ENCODE measurements at places on chromosomes 4 and X.

DNA sequence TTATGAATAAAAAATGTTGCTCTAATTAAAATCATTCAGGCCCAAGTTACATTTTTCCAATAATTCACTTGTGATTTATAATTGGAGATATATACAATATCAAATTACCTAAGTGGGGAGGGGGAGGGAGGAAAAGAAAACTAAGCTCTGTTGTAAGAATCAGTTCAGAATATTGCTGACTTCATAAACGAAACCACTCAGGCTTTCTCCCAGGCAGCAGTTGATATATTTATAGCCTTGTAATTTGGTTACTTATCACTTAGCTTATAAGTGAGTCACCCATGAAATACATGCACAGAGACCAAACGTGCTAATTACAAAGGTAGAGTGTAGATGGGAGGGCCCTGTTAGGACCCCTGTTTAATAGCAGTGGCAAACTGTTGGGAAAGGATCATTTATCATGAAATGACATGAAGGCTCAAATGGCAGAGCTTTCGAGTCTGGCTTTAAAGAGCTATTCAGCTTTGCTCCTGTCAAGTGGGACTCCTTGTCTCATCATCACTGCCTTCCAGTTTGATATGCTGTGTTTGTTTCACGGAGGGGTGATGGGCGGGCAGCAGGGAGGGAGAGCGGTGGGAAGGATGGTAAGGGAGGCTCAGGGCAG lies 105.6 kb upstream of the PGRMC2 start:
- DNase-seq = no peak
- H3K27me3 ChIP-seq = no peaks in the 10 kb centered on the region
- H3K36me3 ChIP-seq = no peaks in the 10 kb centered on the region

DNA sequence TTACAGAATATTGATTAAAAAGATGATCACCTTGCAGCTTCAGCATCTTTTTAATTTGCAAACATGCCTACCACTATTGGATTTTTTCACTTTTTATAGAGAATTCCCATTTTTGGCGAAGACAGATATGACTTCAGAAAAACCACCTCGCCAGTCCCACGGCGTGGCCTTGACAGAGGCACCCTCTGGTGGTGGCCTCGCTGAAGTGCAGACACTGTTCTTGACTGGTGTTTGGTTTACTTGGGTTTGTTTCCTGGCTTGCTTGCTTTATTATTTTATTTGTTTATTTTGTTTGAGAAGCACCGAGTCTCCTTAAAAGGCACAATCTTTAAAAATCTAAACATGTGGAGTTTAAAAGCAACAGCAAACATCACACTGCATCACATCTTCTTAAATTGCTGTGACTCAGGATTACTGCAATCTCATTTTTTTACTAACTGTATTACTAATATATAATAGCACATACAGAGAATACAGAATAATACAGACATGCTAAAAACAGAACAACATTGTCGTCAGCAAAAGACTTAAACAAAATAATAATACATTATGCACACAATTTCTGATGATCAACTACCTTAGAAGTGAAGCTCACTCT lies 13.1 kb upstream of the AMTN start:
- no peak overlapping the region for H3K4me3 ChIP-seq
- H3K4me1 ChIP-seq = no peaks in the 10 kb centered on the region
- H3K27ac ChIP-seq = no peak overlapping the region
- H3K36me3 ChIP-seq = no peaks in the 10 kb centered on the region
- no peaks in the 10 kb centered on the region for H3K27me3 ChIP-seq
- DNase-seq = peak; percentile 65

GRCh38 chr4:185323606-185324005 lies 72.1 kb downstream of the LRP2BP start:
- H3K4me3 ChIP-seq = no peak overlapping the region
- H3K36me3 ChIP-seq = no peaks in the 10 kb centered on the region
- no peak for DNase-seq
- H3K4me1 ChIP-seq = no peaks in the 10 kb centered on the region
- no peaks in the 10 kb centered on the region for H3K27me3 ChIP-seq

GRCh38 chr4:152994038-152994437 lies 57.9 kb downstream of the FHDC1 start:
- DNase-seq = no peak
- peaks cover 4% of the 10 kb centered on the region for H3K36me3 ChIP-seq
- peaks cover 35% of the 10 kb centered on the region for H3K4me1 ChIP-seq

- H3K27ac ChIP-seq = no peak overlapping the region
- H3K36me3 ChIP-seq = no peaks in the 10 kb centered on the region
- H3K4me3 ChIP-seq = no peak overlapping the region
- no peaks in the 10 kb centered on the region for H3K27me3 ChIP-seq
- peaks cover 20% of the 10 kb centered on the region for H3K4me1 ChIP-seq
Observed at GRCh38 chr4:90162566-90162965, 35.4 kb downstream of the CCSER1 start.

DNA sequence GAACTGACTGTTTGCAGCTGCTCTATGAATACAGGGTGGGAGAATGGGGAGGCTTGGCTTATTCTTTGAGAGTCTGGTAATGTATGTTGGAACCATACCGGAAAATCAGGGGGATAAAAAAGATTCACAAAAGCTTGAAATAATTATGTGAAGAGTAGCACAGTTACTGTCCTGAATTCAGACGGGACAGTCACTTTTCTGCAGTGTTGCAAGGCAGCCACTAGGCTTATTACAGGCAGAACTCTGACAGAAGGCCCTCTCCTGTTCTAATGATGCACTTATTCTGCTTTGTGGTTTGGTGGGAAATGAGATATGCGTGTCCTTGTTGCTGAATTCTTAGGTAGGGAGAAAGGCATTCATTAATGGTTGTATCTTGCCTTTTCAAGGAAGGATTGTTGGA lies 37.2 kb downstream of the GUCY1B1 start:
- no peak for DNase-seq
- no peaks in the 10 kb centered on the region for H3K36me3 ChIP-seq
- no peaks in the 10 kb centered on the region for H3K27me3 ChIP-seq
- no peak overlapping the region for H3K27ac ChIP-seq

DNA sequence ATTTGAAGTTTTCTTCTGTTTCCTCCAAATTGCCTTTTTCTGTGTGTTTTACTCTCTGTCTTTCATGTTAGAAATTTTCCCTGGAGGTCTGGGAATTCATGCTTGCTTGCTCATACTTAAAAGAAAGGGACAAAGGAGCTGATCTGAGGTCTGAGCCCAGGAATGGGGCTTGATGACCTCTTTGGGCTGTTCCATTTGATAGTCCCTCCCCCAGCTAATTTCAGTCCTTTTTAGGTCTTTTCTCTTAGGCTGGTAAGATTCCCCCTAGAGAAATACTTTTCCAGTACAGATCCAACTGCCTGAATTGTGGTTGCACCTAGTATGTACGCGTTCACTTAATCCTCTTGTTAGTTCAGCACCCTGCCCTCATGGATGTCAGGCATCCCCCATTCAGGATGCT lies 5.5 kb upstream of the PIGA start:
- H3K27ac ChIP-seq = no peak overlapping the region
- peaks cover 8% of the 10 kb centered on the region for H3K4me1 ChIP-seq
- H3K4me3 ChIP-seq = no peak overlapping the region
- H3K27me3 ChIP-seq = no peaks in the 10 kb centered on the region

GRCh38 chrX:9352243-9352642 lies 112.6 kb upstream of the TBL1X start:
- H3K4me3 ChIP-seq = peak overlapping the region; percentile 15
- peaks cover 29% of the 10 kb centered on the region for H3K4me1 ChIP-seq
- H3K27me3 ChIP-seq = no peaks in the 10 kb centered on the region
- no peak for DNase-seq
- H3K36me3 ChIP-seq = peaks cover 8% of the 10 kb centered on the region
- H3K27ac ChIP-seq = peak overlapping the region; percentile 93

- H3K27me3 ChIP-seq = no peaks in the 10 kb centered on the region
- H3K27ac ChIP-seq = no peak overlapping the region
- no peaks in the 10 kb centered on the region for H3K4me1 ChIP-seq
- H3K36me3 ChIP-seq = no peaks in the 10 kb centered on the region
- H3K4me3 ChIP-seq = no peak overlapping the region
- DNase-seq = no peak
Observed at GRCh38 chrX:108494406-108495090, 54.9 kb downstream of the COL4A5 start.

DNA sequence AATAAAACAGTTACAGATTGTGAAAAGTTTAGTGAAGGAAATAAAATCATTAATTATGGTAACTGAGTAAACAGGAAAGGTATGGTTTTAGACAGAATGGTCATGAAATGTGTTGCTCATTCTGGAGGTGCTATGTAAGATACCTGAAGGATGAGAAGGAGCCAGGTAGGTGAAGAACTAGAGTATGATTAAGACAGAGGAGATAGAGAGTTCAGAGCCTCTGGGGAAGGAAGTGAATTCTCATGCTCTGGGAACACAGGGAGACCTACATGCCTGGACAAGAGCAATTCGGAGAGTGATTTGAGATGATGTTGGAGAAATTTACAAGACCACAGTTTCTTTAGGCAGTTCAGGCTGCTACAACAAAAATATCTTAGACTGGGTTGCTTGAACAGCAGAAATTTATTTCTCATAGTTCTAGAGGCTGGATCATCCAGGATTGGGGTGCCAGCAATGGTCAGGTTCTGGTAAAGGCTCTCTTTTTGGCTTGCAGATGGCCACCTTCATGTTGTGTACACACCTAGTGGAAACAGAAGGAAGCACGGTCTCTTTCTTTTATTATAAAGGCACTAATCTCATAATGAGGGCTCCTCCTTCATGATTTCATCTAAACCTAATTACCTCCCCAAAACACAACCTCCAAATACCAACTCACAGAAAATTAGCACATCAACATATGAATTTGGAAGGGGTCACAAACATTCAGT lies 1416.1 kb downstream of the PCDH7 start:
- H3K27ac ChIP-seq = no peak overlapping the region
- no peak overlapping the region for H3K4me3 ChIP-seq
- DNase-seq = no peak

GRCh38 chr4:41475402-41475801 lies 62.6 kb upstream of the LIMCH1 start:
- H3K4me1 ChIP-seq = peaks cover 55% of the 10 kb centered on the region
- H3K4me3 ChIP-seq = no peak overlapping the region
- no peak for DNase-seq
- H3K27ac ChIP-seq = no peak overlapping the region
- H3K27me3 ChIP-seq = no peaks in the 10 kb centered on the region
- no peaks in the 10 kb centered on the region for H3K36me3 ChIP-seq

DNA sequence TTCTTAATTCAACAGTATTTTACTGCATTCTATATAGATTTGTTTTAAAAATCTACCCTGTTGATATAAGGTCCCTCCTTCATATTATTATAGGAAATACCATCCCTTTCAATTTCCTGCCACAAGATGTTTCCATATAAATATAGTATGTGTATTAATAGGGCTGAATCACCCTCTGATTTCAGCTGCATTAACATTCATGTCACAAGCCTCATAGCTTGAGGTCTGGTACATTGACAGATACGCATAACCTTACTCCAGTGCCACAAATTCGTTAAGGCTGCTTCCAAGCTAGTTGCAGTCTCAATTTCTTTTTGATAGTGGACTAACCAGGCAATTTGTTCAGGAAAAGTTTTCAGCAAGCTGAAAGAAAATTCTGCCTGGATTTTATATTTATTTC lies 128.4 kb downstream of the KLHL34 start:
- no peaks in the 10 kb centered on the region for H3K4me1 ChIP-seq
- no peak for DNase-seq
- H3K27ac ChIP-seq = no peak overlapping the region
- no peaks in the 10 kb centered on the region for H3K27me3 ChIP-seq

DNA sequence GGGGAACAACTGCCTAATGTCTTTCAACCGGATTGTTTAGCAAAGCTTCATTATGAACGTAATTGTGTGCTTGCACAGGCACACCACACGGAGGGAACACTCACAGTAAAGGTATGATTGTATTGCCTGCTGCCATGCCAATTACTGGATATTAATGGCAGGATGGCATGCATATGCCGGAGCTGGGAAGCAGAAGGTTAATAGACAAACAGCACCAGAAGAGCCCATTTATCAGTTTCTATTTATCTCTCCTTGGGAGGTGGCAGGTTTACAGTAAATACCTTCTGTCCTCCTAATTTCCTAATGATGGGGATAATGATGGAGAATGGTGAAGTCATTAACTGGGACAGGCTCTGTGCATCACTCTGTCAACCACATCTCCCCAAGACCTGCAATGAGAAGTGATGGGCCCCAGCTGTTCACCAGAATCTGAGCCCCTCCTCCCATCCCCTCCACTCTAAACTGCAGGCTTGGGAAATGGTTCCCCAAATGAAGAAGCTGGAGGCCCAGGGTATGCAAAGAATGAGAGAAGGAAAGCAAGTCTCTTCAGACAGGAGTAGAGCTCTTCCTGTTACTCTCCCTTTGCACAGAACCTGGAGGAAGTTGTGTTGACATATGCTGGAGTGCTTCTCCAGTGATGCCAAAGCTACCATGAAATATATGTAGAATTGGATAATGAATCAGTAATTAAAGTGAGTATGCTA lies 160.8 kb downstream of the NAA11 start:
- H3K27me3 ChIP-seq = no peaks in the 10 kb centered on the region
- no peaks in the 10 kb centered on the region for H3K36me3 ChIP-seq

- H3K27ac ChIP-seq = no peak overlapping the region
- DNase-seq = no peak
- no peaks in the 10 kb centered on the region for H3K27me3 ChIP-seq
- no peaks in the 10 kb centered on the region for H3K36me3 ChIP-seq
Observed at GRCh38 chr4:128249787-128250668, 37.6 kb downstream of the PGRMC2 start.

- peaks cover 5% of the 10 kb centered on the region for H3K36me3 ChIP-seq
- peaks cover 37% of the 10 kb centered on the region for H3K4me1 ChIP-seq
- no peak for DNase-seq
- no peaks in the 10 kb centered on the region for H3K27me3 ChIP-seq
- H3K4me3 ChIP-seq = peak overlapping the region; percentile 44
- peak overlapping the region; percentile 6 for H3K27ac ChIP-seq
Observed at GRCh38 chr4:68962868-68963267, 11.3 kb upstream of the UGT2A3 start.

GRCh38 chr4:129515356-129515755 lies 419.4 kb downstream of the C4orf33 start:
- no peak overlapping the region for H3K27ac ChIP-seq
- H3K36me3 ChIP-seq = no peaks in the 10 kb centered on the region
- DNase-seq = no peak
- H3K4me1 ChIP-seq = no peaks in the 10 kb centered on the region
- no peaks in the 10 kb centered on the region for H3K27me3 ChIP-seq
- H3K4me3 ChIP-seq = no peak overlapping the region

- no peak overlapping the region for H3K4me3 ChIP-seq
- no peaks in the 10 kb centered on the region for H3K36me3 ChIP-seq
- no peak for DNase-seq
- H3K27ac ChIP-seq = no peak overlapping the region
- H3K4me1 ChIP-seq = no peaks in the 10 kb centered on the region
Observed at GRCh38 chr4:186015212-186015817, 53.6 kb upstream of the TLR3 start.

GRCh38 chr4:85370400-85371032 lies 104.4 kb upstream of the ARHGAP24 start:
- H3K4me1 ChIP-seq = no peaks in the 10 kb centered on the region
- H3K27ac ChIP-seq = no peak overlapping the region
- H3K27me3 ChIP-seq = peaks cover 5% of the 10 kb centered on the region
- H3K4me3 ChIP-seq = no peak overlapping the region
- peak; percentile 44 for DNase-seq
- H3K36me3 ChIP-seq = no peaks in the 10 kb centered on the region

- H3K27me3 ChIP-seq = no peaks in the 10 kb centered on the region
- no peaks in the 10 kb centered on the region for H3K36me3 ChIP-seq
- no peak overlapping the region for H3K27ac ChIP-seq
- H3K4me3 ChIP-seq = no peak overlapping the region
- no peak for DNase-seq
- H3K4me1 ChIP-seq = no peaks in the 10 kb centered on the region
Observed at GRCh38 chrX:2264179-2265030, 236.4 kb downstream of the DHRSX start.

Measured in Calu3 (cell line).